ENCODE measurements at places on chromosomes 7 and 10. TPM values are rescaled to one million over a fixed set of nuclear protein-coding genes. Genes with fewer than 3 reads are reported as not detected.

DNA sequence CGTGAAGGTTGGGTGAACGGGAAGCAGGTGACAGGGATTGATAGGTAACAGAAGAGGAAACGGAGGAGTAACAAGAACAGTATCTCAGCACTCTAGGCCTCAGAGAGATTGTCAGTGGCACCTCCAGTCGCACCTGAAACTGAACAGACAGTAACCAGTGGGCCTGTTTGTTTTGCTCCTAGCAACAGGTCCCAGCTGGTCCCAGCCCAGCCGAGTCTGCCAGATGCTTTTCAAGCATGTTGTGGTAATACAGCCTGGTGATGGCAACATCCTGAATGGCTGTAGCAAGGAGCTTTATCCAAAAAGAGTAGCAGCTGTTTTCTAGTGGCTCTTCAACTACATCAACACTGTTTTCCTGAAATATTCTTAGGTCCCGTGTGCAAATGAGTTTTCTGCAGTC lies 4.7 kb downstream of the CACNB2 start:
- peaks cover 22% of the 10 kb centered on the region for H3K27me3 ChIP-seq
- no peak overlapping the region for H3K27ac ChIP-seq
- no peaks in the 10 kb centered on the region for H3K36me3 ChIP-seq
- H3K4me1 ChIP-seq: no peaks in the 10 kb centered on the region

GARIN1A gene
- 0.92 TPM for total RNA-seq

DNA sequence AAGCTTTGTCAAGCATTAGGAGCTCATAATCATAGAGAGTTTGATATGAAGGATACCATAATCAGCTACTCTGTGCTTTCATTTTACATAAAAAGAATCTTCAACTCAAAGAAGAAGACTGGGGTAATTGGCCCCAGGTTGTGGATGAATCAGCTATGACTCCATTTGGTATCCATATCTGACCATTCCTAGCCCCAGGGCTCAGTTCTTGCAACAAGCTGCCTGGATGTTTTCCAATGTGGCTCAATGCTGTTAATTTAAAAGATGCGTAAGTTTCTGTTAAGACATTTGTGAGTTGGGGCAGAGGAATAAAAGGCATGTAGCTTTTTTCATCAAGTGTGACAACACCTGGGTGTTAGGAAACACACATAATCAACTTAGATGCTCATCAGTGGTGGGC lies 951.1 kb downstream of the NRG3 start:
- no peak for DNase-seq
- no peak overlapping the region for H3K27ac ChIP-seq
- no peak overlapping the region for H3K4me3 ChIP-seq
- H3K36me3 ChIP-seq: no peaks in the 10 kb centered on the region
- H3K27me3 ChIP-seq: no peaks in the 10 kb centered on the region

- peaks cover 1% of the 10 kb centered on the region for H3K36me3 ChIP-seq
- H3K27me3 ChIP-seq: peaks cover 26% of the 10 kb centered on the region
- no peak overlapping the region for H3K4me3 ChIP-seq
- DNase-seq: no peak
- no peak overlapping the region for H3K27ac ChIP-seq
These were observed 51.4 kb upstream of the SCIN start for GRCh38 chr7:12518920-12519681.

GRCh38 chr10:14163377-14164086 lies 167.2 kb downstream of the FRMD4A start:
- H3K4me3 ChIP-seq: no peak overlapping the region
- H3K36me3 ChIP-seq: no peaks in the 10 kb centered on the region
- H3K4me1 ChIP-seq: no peaks in the 10 kb centered on the region
- DNase-seq: no peak
- H3K27me3 ChIP-seq: peaks cover 34% of the 10 kb centered on the region

DNA sequence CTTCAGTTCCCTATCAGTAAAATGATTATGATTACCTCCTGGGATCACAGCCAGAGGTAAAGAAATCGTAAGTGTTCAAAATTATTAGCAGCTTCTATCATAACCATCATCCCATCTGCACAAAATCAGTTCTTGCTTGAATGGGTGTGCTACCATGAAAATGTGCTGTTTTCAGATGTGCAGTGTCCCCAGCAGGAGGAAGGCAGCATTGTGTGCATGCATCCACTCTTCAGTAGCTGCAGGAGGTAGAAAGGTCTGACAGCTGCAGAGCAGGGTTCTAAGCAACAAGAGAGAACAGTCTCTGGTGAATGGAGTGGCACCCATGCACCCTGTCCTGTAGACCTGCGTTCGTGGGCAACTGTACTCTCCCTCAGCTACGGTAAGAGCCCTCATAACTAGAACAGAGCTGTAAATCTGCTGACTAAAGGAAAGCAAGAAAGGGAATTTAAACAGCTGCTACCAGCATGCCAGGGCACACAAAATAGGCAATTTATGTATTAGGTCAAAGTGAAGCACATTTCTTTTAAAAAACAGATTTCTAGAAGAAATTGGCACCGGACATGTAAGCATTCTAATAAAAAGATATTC lies 21.2 kb downstream of the VSTM2A start:
- no peak overlapping the region for H3K27ac ChIP-seq
- DNase-seq: no peak
- no peaks in the 10 kb centered on the region for H3K4me1 ChIP-seq
- H3K36me3 ChIP-seq: no peaks in the 10 kb centered on the region
- no peaks in the 10 kb centered on the region for H3K27me3 ChIP-seq

ELN gene
- not detected for total RNA-seq

ABCB4 gene
- total RNA-seq: not detected

GRCh38 chr10:131936294-131936693 lies 35.5 kb downstream of the PPP2R2D start:
- no peak overlapping the region for H3K4me3 ChIP-seq
- H3K4me1 ChIP-seq: peaks cover 28% of the 10 kb centered on the region
- no peaks in the 10 kb centered on the region for H3K27me3 ChIP-seq

DNA sequence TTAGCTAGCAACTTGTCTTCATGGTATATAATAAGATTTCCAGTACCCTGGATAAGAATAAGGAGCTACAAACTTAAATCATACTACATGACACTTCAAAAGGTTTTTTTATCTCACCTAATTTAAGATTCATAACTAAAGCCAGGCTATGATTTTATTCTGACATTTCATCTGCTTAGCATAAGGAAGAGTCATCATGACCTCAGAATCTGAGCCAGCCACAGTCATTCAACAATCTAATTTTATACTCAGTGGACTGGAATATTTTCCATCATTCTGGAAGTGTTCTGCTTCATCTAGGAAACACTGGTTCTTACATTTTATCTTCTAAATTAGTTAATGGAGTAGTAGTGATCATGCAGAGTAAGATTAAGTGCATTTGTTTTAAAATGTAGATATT lies 102.1 kb upstream of the KCND2 start:
- H3K27me3 ChIP-seq: no peaks in the 10 kb centered on the region
- H3K4me1 ChIP-seq: no peaks in the 10 kb centered on the region
- no peak overlapping the region for H3K4me3 ChIP-seq
- no peaks in the 10 kb centered on the region for H3K36me3 ChIP-seq
- DNase-seq: no peak
- no peak overlapping the region for H3K27ac ChIP-seq
